Renal cortical epithelial cell (primary cell): ENCODE measurements at places on chromosomes 3 and 15. TPM values are rescaled to one million over a fixed set of nuclear protein-coding genes. Genes with fewer than 3 reads are reported as not detected.

The CIDEC gene
- 0.10 TPM in 1 of 2 replicates, not detected in the other for total RNA-seq

The MKRN2OS gene
- 1.8 and 2.8 TPM in 2 replicates for total RNA-seq

The DLEC1 gene
- 0.20 TPM in 1 of 2 replicates, not detected in the other for total RNA-seq

The C3orf52 gene
- total RNA-seq = 33.1 and 68.9 TPM in 2 replicates

The GREM1 gene
- total RNA-seq = 4.2 and 9.7 TPM in 2 replicates

The TMEM266 gene
- total RNA-seq = not detected in 2 replicates

The SLC15A2 gene
- 1.9 and 4.7 TPM in 2 replicates for total RNA-seq

The FHIT gene
- total RNA-seq = 1.4 and 5.5 TPM in 2 replicates

The TEX55 gene
- total RNA-seq = not detected in 2 replicates

The UBA3 gene
- total RNA-seq = 81.3 and 120 TPM in 2 replicates

The RBPMS2 gene
- total RNA-seq = 0.05 TPM in 1 of 2 replicates, not detected in the other

The PRSS50 gene
- 0.17 TPM in 1 of 2 replicates, not detected in the other for total RNA-seq

The RETNLB gene
- total RNA-seq = not detected in 2 replicates

The CDAN1 gene
- 4.2 and 13.0 TPM in 2 replicates for total RNA-seq

The HYAL1 gene
- 7.3 and 22.8 TPM in 2 replicates for total RNA-seq

The GOLGA6A gene
- total RNA-seq = 0.05 TPM in 1 of 2 replicates, not detected in the other

The GOLGA6L7 gene
- not detected in 2 replicates for total RNA-seq

The UCN2 gene
- 4.0 and 11.5 TPM in 2 replicates for total RNA-seq

The HGD gene
- total RNA-seq = 27.3 and 91.5 TPM in 2 replicates

The PPM1M gene
- 14.8 and 18.3 TPM in 2 replicates for total RNA-seq

The SERPINI2 gene
- total RNA-seq = not detected in 2 replicates

The FAIM gene
- 17.2 and 35.9 TPM in 2 replicates for total RNA-seq

The UBAP1L gene
- under 0.01 and 1.4 TPM in 2 replicates for total RNA-seq

The FBXO45 gene
- total RNA-seq = 11.3 and 13.7 TPM in 2 replicates

The ZCWPW2 gene
- total RNA-seq = 0.70 and 0.87 TPM in 2 replicates

The SACM1L gene
- total RNA-seq = 29.5 and 76.5 TPM in 2 replicates

The ADAMTSL3 gene
- total RNA-seq = 11.1 and 20.7 TPM in 2 replicates

The MNS1 gene
- 0.35 and 4.2 TPM in 2 replicates for total RNA-seq

The GLDN gene
- not detected in 2 replicates for total RNA-seq

The CCNB2 gene
- total RNA-seq = 2.0 and 19.4 TPM in 2 replicates

The CHL1 gene
- 1.0 and 8.6 TPM in 2 replicates for total RNA-seq

The ANKRD63 gene
- 0.05 TPM in 1 of 2 replicates, not detected in the other for total RNA-seq

The CSTA gene
- not detected in 2 replicates for total RNA-seq

The NANOGP8 gene
- total RNA-seq = not detected in 2 replicates

The CACNA2D2 gene
- 0.17 and 0.55 TPM in 2 replicates for total RNA-seq

The SLC22A13 gene
- 0.25 TPM in 1 of 2 replicates, not detected in the other for total RNA-seq
